Kidney (tissue), 22 donors: ENCODE measurements at places on chromosomes 2 and 18. TPM values are rescaled to one million over a fixed set of nuclear protein-coding genes. Genes with fewer than 3 reads are reported as not detected.

- no peaks in the 10 kb centered on the region for H3K4me1 ChIP-seq
- DNase-seq, result peak; percentile 54
- no peak overlapping the region for H3K4me3 ChIP-seq
These were observed 22.0 kb downstream of the MYL12B start for GRCh38 chr18:3283908-3284307.

- H3K27me3 ChIP-seq, result no peaks in the 10 kb centered on the region
- no peak for DNase-seq
- no peak overlapping the region for H3K4me3 ChIP-seq
- H3K36me3 ChIP-seq, result no peaks in the 10 kb centered on the region
These were observed 45.0 kb upstream of the CREB1 start for GRCh38 chr2:207484444-207485391.

The TMEFF2 gene
- total RNA-seq, result not detected

The RAB27B gene
- 4.1 TPM for total RNA-seq

The DQX1 gene
- total RNA-seq, result not detected

- H3K27me3 ChIP-seq, result no peaks in the 10 kb centered on the region
- no peak overlapping the region for H3K27ac ChIP-seq
- DNase-seq, result no peak
- no peak overlapping the region for H3K4me3 ChIP-seq
- no peaks in the 10 kb centered on the region for H3K4me1 ChIP-seq
- H3K36me3 ChIP-seq, result no peaks in the 10 kb centered on the region
These were observed 122.4 kb upstream of the MAPRE2 start for GRCh38 chr18:34918856-34919255.

DNA sequence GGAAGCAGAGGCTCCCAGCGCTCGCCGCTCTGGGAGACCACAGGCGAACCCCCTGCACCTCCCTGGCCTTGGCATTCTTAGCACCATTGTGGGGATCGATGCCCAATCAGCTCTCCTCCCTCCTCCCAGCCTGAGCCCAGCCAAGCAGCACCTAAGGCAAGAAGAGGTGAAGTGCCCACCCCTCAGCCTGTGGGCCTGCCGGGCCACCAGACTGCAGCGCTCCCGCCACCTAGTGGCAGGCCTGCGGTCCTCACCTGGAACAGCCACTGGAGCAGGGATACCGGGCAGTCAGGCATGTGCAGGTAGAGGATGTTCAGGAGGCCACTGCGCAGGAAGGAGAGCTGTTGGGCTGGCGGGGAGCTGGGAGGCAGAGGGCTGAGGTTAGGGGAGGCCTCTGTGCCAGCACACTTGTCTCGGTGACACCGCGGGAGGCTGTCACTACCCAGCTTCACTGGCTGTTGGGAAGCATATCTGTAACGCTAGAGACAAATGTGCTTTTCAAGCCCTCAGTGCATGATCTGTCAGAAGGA is 35.2 kb downstream of the FAM178B start:
- no peaks in the 10 kb centered on the region for H3K36me3 ChIP-seq
- DNase-seq, result peak; percentile 91
- H3K4me1 ChIP-seq, result no peaks in the 10 kb centered on the region
- H3K27me3 ChIP-seq, result no peaks in the 10 kb centered on the region
- H3K4me3 ChIP-seq, result no peak overlapping the region

DNA sequence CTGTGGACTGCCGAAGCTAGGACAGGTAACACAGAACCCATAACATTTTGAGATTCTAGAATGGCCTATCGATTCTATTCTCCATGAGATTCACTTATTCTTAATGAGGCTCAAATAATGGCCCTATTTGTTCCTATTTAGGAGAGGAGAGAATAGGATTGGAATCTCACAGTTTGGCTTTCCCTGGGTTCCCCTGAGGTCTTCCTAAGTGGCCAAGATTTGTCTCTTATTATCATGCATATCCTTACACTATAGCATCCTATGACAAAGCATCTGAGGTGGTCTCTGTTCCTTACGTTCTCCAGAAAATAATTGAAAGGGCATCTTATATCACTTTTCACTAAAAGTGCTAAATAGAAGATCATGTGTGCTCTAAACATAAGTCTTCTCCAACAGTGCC is 9.5 kb downstream of the WDPCP start:
- H3K4me3 ChIP-seq, result no peak overlapping the region
- H3K4me1 ChIP-seq, result no peaks in the 10 kb centered on the region
- H3K36me3 ChIP-seq, result no peaks in the 10 kb centered on the region
